ENCODE measurements at places on chromosomes 16 and 17.

DNA sequence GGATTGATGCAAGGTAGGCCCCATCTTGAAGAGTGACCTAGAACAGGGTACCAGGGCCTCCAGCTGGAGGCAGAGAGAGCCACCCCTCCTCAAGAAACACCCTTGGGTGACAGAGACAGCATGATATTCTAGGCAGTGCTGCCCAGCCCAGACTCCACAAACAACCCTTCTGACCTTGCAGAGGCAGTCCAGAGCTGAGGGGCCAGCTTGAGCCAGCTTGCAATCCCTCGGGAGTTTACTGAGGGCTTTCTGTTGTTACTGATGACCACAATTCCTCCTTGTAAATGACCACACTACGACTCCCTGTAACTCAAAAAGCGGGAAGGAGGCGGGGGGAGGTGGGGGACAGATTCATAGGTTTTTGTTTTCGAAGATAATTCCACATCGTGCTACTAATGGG, 18.6 kb upstream of the MNT start:
- DNase-seq: no peak

DNA sequence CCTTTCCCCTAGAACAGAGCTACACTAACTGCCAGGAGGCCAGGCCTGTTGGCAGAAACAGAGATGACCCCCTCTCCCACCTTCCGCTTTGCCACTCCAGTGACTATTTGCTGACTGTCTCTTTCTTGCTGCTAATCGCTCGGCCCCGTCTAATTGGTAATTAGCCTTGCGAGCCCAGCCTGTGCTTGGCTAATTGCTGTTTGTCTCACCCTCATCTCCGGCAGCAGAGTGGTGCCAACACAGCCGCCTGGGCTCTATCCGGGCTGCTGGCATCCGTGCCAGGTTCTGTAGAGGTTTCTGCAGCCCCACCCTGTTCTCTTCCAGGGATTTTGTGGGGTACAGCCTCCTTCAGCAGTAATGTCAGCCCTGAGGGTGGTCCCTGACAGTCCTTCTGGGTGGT, 27.4 kb upstream of the PHB1 start:
- no peak for DNase-seq

GRCh38 chr16:5776876-5777275, 679.3 kb upstream of the EEF2KMT start:
- DNase-seq: no peak

GRCh38 chr17:48322060-48322459, 108.0 kb downstream of the SKAP1 start:
- no peak for DNase-seq

DNA sequence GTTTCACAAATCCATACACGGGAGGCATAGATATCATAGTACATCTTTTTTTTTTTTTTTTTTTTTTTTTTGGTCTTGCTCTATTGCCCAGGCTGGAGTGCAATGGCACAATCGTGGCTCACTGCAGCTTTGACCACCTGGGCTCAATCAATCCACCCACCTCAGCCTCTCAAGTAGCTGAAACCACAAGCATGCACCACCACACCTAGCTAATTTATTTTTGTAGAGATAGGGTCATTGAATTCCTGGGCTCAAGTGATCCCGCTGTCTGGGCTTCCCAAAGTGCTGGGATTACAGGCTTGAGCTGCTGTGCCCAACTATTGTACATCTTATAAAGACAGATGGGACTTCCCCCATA, 3.5 kb upstream of the RAPGEFL1 start:
- DNase-seq: no peak

GRCh38 chr16:72937916-72938794, 109.8 kb downstream of the ZFHX3 start:
- DNase-seq: no peak

- no peak for DNase-seq
Measured at GRCh38 chr17:60989846-60990245, 312.2 kb downstream of the BCAS3 start.

All from NCI-H2107 (cell line).